Central memory CD4-positive, alpha-beta T cell (primary cell): ENCODE measurements at places on chromosomes 7 and 10.

- no peak for DNase-seq
These were observed 27.3 kb downstream of the AGAP3 start for GRCh38 chr7:151113344-151114150.

DNA sequence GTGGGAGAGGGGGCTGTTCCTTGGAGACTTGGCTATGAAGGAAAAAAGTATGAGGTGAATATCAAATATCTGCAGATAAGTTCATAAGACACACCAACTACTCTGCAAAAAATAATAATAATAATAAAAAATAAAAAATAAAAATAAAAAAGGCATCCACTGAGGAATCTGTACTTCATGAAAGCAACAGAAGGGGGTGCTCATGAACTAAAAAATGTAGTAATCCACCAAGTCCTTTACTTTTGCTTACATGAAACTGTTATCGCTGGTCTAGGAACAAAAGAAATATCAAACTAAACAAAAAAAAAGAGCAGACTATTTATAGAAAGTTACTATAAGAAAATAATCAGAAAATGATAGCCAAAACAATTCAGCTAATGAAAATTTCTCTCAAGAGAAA lies 579.0 kb downstream of the PHTF2 start:
- no peak for DNase-seq

DNA sequence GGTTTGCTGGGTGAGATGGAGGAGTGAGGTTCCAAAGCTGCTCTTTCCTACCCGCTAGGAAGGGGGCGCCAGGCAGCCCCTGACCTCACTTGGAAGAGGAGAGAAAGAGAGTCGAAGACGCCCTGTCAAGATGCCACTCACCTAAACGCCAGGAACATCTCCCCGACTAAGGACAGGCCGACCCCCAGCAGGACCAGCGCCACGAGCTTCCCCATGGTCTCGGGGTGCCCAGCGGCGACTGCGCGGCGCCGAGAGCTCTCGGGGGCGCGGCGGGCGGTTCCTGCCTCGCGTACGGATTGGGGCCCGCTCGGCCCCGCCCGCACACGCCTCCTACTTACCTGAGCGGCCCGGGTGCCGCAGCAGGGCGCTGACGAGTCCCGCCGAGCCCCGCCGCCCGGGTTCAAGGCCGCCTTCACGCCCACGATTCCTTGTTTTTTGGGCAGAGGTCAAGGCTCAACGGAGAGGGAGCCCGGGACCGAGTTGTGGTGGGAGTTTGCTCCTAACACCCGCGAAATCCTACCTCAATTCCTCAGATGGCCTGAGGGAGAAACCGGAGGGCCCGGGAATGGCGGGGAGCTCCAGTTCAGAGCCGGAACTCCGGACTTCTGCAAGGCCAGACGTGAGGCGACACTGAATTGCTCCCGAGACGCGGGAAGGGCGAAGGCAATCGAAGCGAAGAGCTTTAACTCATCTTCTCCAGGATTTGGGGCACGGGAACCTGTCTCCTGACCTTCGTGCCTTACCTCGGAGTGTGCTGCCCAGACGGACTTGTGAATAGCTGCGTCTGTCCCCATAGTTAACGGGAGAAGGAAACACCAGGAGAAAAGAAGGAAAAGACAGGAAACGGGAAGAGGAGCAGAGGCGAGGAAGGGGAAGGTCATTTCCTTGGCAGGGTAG lies at the start of gene PON3:
PON3 (minus strand) TSS at position 240 of the 897 bp plus-strand sequence; CDS start at position 215, 25 bp downstream.
- no peak for DNase-seq

DNA sequence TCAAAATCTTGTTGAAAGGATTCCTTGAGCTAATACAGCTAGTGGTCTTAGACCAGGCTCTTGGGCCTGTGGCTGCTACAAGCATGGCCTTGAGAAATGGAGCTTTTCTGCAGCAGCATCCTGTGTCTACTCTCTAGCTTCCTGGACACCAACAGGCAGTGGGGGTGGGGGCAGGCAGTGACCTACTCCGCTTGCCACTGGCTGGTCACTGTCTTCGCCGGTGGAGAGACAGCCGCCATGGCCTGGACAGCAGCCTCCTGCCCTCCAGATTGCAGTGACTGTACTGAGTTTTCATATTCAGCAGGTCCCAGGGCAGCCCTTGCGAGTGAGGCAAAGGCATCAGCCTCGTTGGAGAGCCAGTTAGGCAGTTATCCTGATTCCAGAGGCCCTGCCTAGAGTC lies 204.6 kb downstream of the HECW1 start:
- no peak for DNase-seq

DNA sequence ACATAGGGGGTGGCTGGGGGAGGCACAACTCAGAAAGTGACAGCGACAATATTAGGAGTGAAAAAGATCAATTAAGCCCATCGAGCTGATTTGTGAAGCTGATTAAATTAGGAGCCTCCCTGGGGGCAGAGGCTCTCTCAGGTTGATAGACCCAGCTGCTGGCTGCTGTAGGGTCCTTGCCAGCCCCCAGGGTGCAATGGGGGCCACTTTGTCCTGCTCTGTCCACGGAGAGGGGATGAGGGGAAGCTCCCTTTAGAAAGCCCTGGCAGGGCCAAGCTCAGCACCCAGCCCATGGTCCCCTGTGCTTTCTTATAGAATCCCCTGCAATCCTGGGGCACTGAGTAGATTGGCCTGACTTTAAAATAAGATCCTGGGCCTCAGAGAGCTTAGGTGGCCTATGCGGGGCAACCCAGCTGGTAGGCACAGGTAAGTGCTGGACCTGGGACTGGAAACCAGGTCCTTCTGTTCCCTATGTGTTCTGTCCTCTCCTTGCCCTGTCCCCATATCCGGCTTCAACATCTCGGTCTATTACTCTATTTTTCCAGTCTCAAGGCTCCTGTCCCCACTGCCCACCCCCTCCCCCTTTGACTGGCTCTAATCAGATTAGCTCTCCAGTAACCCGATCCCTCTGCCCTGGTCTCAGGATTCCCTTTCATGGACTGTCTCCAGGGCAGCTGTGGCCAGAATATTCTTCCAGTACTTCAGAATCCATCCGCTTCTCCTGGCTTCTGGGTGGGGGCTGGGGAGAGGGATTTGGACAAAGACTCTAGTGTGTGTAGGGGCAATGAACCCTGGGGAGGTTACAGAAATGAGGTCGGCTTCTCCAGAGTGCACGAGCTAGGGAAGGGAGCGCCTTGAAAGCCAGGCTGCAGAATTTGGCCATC lies 259.6 kb downstream of the RPS24 start:
- DNase-seq, result no peak

DNA sequence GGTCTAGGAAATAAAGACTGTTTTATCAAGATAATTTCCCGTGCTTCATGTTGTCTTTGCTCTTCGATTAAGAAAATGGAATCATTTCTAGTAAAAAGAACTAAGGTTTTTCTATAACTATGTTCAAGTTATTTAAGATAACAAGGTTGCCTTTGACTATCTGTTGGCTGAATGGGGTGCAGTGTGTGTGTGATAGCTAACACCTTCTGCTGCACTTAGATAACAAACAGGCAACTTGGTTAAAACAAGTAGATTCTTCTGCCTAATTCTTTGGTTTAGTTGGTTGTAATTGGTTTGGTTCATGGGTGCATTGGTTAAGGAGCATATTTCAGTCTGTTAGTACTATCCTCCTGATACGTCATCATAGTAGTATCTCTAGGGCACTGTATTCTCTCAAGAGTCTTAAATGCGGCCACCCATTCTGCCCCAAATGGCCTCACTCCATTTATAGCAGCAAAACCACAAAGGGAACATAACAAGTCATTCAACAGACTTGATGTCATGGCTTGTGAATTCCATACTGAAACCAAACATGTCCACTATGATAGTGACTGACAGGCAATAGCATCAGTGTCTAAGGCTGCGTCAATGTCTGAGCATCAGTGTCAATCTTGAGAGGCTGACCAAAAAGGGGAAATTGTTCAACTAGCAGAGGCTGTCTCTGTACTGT lies 55.7 kb downstream of the CCDC3 start:
- no peak for DNase-seq

GRCh38 chr7:142063551-142064442 lies 47.7 kb upstream of the MGAM2 start:
- no peak for DNase-seq

DNA sequence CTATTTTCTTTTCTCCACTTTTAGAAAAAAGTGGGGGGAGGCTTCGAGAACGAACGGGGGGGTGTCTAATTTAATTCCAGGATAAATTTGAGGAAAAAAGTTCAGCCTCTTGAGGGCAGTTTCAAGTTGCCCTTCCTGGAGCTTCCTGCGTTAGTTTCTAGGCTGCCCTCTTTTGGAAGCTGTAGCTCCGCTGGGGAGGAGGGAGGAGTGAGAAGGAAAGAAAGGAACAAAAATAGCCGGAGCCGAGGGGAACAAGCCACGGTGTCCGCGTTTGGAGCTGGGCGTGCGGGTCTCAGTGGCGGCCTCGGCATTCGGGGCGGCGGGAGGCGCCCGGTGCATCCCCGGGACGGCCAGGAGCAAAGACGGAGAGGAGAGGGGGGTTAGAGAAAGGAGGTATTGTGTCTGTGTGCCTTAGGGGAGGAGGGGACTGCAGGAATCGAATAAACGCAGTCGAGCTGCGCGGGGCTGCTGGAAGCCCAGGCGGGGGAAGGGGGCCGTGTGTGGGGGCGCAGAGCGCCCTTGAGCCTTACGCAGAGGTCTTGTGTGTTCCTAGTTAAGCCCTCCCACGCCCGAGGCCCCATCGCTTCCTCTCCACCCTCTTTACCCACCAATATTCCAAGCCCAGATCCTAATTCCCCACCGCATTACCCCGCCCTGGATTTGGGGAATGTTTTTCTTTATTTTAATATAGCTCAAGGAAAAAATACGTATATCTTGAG lies 2.0 kb upstream of the TNRC18 start:
- no peak for DNase-seq

- no peak for DNase-seq
These were observed 181.8 kb upstream of the MDFIC start for GRCh38 chr7:114740095-114740494.

GRCh38 chr7:142323706-142324105 lies 65.8 kb upstream of the PRSS58 start:
- peak; percentile 27 for DNase-seq

GRCh38 chr7:150620061-150620460 lies 12.1 kb downstream of the GIMAP6 start:
- no peak for DNase-seq

- no peak for DNase-seq
These were observed 63.6 kb upstream of the HGF start for GRCh38 chr7:81833401-81833800.

GRCh38 chr10:130513686-130514476 lies 377.7 kb downstream of the GLRX3 start:
- DNase-seq, result no peak

DNA sequence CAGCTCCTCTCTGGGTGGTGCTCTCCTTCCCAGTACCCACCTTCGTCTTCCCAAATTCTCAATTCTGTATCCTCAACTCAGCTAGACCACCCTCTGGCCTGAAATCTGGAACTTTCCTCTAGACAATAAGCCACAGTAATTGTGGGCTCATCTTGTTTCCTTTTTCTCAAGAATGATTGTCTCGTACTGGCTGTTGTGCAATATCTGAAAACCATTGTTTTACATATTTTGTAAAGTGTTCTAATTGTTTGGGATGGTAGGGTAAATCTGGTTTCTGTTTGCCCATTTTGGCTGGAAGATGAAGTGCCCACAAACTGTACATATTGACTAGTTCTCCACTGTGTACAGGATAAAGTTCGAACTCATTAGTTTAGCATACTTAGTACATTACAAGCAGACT lies 11.3 kb upstream of the NOBOX start:
- no peak for DNase-seq

DNA sequence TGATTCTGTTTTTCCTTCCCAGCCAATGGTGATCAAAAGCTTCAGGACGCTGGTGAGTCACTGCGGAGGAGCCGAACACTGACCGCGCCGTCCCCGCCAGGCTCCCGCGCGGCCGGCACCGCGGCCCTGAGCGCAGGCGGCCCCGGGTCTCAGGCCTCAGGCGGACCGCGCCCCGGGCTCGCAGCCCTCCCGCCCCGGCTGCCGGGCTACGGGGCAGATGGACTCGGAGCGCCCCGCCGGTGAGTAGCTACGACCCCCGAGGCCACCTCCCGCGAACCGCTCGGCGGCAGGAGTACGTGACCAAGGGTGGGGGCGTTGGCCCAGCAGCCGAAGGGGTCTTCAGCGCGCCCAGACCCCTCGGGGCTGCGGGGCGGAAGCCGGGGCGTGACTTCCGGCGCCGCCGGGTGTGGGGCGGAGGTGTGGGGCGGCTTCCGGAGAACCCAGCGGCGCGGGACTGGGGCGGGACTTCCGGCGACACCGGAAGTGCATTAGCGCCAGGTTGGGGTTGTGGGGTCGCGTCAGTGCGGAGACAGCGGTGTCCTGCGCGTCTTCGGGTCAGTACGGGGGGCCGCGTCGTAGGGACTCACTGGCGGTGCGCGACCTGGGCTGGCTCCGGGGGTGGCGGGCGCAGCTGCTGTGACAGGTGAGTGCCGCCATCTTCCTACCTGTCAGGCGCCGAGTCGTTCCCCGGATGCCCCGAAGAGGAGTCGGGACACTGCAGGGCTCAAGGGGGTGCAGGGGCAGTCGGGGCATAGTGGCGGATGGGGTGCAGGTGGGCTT lies at the start of gene WDR37:
WDR37 (plus strand) TSS at position 60 of the 780 bp plus-strand sequence. CDS start 15,771 bp downstream, outside the sequence.
- peak; percentile 84 for DNase-seq

- no peak for DNase-seq
These were observed 46.2 kb downstream of the AMZ1 start for GRCh38 chr7:2734084-2734686.

DNA sequence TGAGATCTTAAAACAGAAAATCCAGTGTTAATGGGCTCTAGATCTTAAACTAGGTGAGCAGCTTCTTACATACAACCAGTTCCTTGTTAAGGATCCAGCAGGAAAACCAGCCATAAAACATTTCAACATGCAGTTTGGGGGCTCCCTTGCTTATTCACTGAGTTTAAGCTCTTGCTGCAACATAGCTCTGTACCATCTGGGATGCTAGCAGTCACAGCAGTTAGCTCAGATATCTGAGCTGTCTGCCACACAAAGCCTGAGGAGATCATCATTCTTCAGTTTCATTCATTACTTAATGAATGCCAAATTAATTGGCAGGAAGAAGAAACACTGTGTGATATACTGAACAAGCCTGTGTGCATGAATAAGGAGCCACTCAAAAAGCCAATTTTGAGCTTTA lies 62.8 kb downstream of the PODXL start:
- no peak for DNase-seq

- peak; percentile 18 for DNase-seq
These were observed 179.3 kb downstream of the PFKFB3 start for GRCh38 chr10:6382081-6382480.

- no peak for DNase-seq
These were observed 194.3 kb upstream of the IGFBP3 start for GRCh38 chr7:46115410-46115809.

DNA sequence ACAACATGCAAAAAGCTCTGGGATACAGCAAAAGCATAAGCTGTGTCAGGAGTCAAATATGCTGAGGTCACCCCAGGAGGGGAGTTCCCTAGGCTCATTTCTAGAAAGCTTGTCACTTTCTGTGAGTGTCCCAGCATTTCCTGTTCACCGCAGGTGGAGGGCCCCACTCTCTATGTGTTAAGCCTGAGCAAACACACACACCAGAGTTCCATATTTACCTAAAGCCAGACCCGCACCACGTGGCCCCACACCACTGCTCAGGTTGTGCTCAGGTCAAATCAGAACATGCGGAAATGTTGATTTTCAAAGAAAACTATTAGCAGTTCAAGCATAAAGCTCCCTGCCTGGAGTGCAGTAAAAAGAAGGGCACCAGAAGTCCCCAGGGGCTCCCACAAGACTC lies 259.6 kb upstream of the PPP2R2D start:
- DNase-seq, result no peak
